Activated CD4-positive, CD25-positive, alpha-beta regulatory T cell (primary cell): ENCODE measurements at places on chromosomes 5 and 9.

GRCh38 chr9:107566611-107567061 is 77.1 kb upstream of the KLF4 start:
- no peak for DNase-seq

DNA sequence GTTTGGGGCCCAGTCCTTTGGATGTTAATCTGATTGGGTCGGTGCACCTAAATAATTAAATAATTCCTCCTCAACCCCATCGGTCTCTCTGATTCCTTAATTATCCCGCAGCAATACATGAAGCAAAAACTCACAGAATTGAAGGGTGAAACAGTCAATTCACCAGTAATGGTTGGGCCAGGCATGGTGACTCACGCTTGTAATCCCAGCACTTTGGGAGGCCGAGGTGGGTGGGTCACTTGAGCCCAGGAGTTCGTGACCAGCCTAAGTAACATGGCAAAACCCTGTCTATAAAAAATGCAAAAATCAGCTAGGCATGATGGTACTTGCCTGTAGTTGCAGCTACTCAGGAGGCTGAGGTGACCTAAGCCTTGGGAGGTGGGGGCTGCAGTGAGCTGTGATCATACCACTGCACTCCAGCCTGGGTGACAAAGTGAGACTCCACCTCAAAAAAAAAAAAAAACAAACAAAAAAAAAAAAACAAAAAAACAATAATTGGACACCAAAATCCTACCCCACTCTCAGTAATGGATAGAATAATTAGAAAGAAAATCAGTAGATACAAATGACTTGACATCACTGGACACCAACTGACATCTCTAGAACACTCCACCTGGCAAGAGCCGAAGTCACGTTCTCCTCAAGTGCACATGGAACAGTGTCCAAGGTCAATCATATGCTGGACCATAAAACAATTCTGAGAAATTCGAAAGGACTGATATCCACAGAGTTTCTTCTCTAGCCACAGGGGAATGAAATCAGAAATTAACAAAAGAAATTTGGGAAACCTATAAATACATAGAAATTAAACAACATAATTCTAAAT is 5.3 kb downstream of the ABO start:
- DNase-seq = no peak

- no peak for DNase-seq
Observed at GRCh38 chr9:18973348-18973747, 59.7 kb downstream of the SAXO1 start.

- DNase-seq = no peak
Observed at GRCh38 chr9:36893911-36894310, 140.2 kb downstream of the PAX5 start.

- DNase-seq = no peak
Observed at GRCh38 chr5:72210888-72211678, 103.8 kb downstream of the MAP1B start.

DNA sequence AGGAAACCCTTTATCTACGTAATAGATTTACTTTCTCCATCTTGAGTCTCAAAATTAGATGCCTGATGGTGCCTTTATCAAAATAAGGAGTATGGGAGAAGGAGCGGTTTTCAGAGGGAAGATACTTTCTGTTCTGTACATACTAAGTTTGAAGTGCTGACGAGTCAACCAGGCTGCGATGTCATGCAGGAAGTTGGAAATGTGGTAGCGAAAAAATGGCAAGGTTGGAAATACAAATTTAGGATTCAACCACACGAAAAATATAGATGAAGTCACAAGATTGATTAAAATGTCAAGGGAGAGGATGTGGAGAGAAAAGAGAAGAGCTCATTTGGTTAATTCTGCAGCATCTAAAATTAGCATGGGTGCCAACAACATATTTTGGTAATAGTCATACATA is 129.5 kb downstream of the FOXD1 start:
- no peak for DNase-seq

DNA sequence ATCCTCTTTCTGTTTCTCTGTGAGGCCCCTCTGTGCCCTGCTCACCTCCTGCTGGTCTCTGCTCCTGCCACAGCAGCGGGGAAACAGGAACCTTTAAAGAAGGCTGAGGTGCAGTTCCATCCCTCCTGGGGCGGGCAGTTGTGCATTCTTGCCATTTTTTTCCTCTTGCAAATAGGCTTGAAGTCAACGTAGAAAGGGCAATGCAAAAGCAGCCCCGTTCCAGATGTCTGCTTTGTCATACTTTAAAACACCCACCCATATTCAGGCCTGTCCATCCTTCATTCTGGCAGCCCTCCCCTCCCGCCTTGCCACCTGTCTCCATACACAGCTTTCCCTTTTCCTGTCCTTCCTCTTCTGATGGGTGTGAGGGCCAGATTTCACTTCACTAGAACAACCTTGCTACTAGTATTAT is 65.4 kb upstream of the KLF9 start:
- no peak for DNase-seq

- DNase-seq = no peak
Observed at GRCh38 chr9:126611193-126611591, 2.5 kb upstream of the LMX1B start.

GRCh38 chr5:56270058-56270457 is 36.9 kb upstream of the ANKRD55 start:
- no peak for DNase-seq

GRCh38 chr9:127767909-127768331 is 10.5 kb downstream of the SH2D3C start:
- no peak for DNase-seq

- no peak for DNase-seq
Observed at GRCh38 chr5:99331061-99331460, 402.3 kb upstream of the CHD1 start.

DNA sequence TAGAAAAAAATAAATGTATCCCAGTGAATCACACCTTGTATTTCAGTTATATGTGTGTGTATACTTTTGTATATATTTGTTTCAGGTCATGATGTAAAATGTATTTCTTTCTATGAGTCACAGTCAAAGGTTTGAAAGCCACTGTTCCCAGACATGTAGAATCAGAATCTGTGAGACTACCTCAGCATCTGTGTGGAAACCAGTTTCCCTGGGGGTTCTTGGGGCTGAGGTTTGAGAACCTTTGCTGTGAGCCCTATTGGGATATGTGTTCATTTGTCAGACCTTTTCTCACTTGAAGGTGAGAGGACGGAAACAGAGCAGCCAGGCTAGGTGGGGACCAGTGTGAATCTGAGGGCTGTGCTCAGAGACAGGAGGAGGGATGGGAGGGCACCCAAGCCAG is 78.7 kb upstream of the SAP30L start:
- no peak for DNase-seq

DNA sequence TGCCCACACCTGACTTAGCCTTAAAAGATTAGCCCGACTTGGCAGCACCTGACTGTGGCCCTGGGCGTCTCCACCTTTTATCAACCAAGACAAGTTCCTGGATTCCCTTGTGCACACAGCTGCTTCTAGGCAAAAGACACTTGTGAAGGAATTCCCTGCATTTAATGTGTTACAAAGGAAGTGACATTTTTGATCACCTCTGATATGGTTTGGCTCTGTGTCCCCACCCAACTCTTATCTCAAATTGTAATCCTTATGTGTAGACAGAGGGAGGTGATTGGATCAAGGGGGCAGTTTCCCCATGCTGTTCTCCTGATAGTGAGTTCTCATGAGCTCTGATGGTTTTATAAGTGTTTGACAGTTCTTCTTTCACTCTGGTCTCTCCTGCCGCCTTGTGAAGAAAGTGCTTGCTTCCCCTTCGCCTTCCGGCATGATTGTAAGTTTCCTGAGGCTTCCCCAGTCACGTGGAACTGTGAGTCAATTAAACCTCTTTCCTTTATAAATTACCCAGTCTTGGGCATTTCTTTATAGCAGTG is 2.6 kb upstream of the CPEB4 start:
- no peak for DNase-seq

- no peak for DNase-seq
Observed at GRCh38 chr5:757346-757930, 27.1 kb downstream of the ZDHHC11B start.

- no peak for DNase-seq
Observed at GRCh38 chr9:135096408-135096895, 9.0 kb downstream of the OLFM1 start.

DNA sequence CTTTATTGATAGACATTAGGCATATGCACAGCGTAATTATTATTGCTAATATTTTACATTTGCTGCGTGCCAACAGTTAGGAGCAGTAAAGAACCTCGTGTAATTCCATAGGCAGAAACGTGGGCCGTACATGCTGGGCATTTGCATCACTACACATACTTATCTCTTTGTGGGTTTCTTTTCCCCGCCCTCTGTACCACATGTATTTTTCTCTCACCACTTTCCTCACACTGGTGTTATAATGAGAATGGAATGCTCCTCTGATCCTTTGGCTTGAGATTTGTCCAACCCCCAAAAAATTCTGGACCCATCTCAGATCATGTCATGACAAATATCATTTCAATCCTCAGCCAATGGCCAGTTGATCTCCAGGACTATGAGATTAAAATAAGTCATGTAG is 1952.6 kb upstream of the WWC1 start:
- no peak for DNase-seq

DNA sequence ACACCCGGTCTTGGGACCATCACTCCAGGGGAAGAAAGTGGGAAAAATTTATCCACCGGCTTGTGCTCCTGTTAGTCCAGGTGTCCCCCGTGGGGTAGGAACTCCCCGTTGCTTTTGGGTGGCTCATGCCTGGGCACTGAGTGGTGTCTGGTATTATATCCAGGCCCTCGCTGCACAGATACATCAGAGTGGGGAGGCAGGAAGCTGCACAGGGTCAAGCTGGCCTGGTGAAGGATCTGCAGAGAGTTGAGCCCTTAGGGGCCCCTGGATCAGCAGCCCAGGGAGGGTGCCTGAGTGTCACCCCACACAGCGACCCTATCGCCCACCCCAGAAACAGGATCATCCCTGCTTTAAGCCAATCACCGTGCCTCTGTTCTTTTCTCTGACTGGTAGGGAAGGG is 24.4 kb upstream of the COL5A1 start:
- no peak for DNase-seq

- no peak for DNase-seq
Observed at GRCh38 chr5:67246108-67246507, 49.5 kb upstream of the CD180 start.

DNA sequence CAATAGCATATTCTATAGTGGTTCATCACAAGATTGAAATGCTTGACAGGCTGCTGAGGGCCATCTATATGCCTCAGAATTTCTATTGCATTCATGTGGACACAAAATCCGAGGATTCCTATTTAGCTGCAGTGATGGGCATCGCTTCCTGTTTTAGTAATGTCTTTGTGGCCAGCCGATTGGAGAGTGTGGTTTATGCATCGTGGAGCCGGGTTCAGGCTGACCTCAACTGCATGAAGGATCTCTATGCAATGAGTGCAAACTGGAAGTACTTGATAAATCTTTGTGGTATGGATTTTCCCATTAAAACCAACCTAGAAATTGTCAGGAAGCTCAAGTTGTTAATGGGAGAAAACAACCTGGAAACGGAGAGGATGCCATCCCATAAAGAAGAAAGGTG is 43.8 kb downstream of the GCNT1 start:
- DNase-seq = no peak

DNA sequence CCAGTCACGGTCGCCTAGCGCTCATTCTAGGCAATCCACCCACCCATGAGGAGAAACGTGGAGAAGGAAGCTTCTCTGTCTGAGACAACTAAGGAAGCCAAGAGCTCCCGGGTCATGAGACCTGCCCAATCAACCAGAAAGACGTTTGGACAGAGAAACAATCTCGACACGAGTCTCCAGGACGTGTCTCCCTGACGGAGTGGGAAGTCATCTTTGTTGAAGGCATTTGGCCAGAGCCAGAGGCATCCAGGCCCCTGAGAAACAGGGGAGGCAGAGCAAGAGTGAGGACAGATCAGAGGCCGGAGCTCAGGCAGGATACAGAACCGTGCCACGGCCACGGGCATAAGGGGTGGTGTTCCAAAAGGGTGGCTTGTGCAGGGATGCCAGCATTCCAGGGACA is 479.0 kb downstream of the SPATA31A7 start:
- no peak for DNase-seq

DNA sequence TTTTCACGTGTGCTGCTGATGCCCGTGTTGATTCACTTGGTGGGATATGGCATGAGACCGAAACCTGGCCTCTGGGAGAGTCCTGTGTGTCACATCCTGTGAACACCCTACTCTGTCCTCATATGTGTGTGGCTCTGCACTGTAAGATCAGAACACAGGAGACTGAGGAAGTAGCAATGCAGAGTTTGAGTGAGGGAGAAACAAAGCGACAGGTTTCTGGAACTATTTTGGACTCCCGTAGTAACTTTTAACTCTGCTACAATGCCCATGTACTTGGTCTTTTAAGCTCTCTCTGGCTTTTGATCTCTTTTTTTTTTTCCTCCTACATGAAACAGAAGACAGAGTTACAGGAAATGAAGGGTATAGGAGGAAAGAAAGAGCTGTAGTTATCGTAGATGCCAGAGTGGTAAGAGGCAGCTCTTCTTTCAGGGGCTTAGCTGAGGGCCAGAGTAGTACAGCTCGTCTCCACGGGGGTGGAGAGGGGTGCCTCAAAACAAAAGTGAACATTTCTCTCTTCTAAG is 26.6 kb downstream of the GRAMD2B start:
- DNase-seq = no peak

GRCh38 chr5:54133917-54134316 is 176.5 kb downstream of the ARL15 start:
- no peak for DNase-seq

DNA sequence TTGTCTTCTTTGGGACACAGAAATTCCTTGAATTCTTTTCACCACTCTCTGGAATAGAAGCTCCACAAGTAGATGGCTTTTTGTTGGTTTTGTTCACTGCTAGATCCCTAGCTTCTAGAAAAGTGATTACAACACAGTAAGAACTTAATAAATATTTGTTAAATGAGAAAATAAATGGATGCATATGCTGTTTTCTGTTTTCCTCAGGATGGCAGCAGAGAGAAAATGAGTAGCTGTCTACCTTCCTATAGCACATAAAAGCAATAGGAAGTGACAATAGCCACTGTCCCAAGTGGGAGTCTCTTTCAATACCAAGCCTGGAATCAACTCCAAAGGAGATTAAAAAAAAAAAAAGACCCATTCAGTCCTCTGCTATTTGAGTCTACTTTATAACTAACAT is 100.6 kb upstream of the NREP start:
- no peak for DNase-seq

GRCh38 chr9:132071847-132072507 is 7.7 kb downstream of the MED27 start:
- DNase-seq = no peak

DNA sequence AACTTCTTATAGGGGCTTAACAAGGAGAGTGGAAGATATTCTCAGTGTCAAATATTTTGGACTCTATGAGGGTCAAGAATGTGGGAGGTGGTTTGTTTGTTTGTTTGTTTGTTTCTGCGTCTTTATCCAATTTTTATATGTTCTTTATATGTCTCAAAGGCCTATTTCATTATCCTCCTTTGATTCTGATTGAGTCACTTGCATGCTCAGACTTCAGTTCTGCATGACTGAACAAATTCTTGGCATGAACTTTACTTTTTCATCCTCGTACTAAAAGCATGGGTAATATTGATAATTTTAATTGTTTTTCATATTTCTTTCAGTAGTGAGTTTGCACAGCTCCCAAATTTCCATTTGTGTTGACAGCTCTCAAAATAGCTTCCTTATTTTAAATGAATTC is 19.2 kb upstream of the ERBIN start:
- no peak for DNase-seq
